ENCODE measurements at places on chromosomes 6 and 20. TPM values are rescaled to one million over a fixed set of nuclear protein-coding genes. Genes with fewer than 3 reads are reported as not detected.

Gene COL20A1
- not detected for total RNA-seq

Gene BANF2
- not detected for total RNA-seq

Gene PRKN
- 0.22 TPM for total RNA-seq

Gene MARCKS
- total RNA-seq, result 62.4 TPM

Gene MAK
- total RNA-seq, result not detected

Gene PHACTR3
- 1.6 TPM for total RNA-seq

Gene KLHDC3
- 147 TPM for total RNA-seq

Gene DOK5
- 3.1 TPM for total RNA-seq

Gene PTK6
- 0.22 TPM for total RNA-seq

Gene OSER1
- 38.1 TPM for total RNA-seq

Gene RIMS4
- under 0.01 TPM for total RNA-seq

Gene MUC21
- not detected for total RNA-seq

Gene CENPW
- 2.4 TPM for total RNA-seq

Gene FERMT1
- total RNA-seq, result 41.8 TPM

Gene SOBP
- not detected for total RNA-seq

Gene C6orf118
- total RNA-seq, result not detected

Gene NKAPL
- 2.7 TPM for total RNA-seq

Gene RHAG
- not detected for total RNA-seq

Gene CCN6
- not detected for total RNA-seq

Gene PNISR
- total RNA-seq, result 59.0 TPM

Gene WFDC5
- not detected for total RNA-seq
